ENCODE measurements at places on chromosomes 12 and 14.
A peak's percentile ranks its signal among the peaks of the same experiment; 100 is the strongest.

DNA sequence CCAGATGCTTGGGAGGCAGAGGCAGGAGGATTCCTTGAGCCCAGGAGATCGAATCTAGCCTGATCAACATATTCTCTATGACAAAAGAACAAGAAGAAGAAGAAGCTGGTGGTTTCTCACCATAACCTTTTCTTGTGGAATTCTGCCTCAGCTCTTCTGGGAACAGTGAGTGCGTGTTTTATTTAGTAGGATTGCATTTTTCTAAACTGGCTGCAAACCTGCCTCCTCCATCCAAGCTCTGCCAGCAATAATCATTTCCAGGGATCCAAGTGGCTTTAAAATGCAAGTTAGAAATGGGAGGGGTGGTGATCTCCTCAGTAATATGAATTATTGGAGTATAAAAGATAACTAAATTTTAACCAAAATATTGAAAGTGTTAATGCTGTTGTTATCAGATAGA lies 46.1 kb upstream of the MMP17 start:
- DNase-seq: no peak

DNA sequence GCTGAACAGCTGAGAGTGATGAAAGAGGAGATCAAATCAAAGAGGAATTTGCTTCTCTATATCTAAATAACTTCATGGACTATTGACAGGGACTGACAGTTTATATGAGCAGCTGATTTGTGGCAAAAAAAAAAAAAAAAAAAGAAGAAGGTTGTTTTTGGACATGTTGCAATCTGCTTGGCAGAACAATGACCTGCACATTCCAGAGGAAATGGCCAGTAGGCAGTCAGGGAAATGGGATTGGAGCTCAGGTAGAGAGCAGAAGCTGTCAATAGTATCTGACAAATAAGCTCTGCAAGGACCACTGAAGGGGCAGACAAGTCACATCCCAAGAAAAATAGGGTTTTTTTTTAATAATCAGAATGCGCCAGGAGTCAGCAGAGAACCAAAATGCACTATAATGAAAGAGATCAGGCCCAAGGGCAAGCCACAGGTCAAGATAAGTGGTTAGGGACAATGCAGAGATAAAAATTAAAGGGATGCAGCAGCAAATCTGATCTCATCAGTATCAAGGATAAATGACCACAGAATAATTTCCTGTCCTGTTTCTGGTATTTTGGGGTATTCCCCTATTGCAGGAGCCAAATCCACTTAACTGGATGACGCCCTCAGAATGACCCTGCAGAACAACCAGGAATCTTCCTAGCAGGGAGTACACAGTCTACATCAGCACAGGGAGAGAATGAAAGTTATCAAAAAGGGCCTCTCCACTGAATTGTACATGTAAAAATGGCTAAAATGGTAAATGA lies 22.6 kb upstream of the DUSP16 start:
- DNase-seq: no peak

GRCh38 chr12:3135522-3136461 lies 58.6 kb downstream of the TSPAN9 start:
- peak; percentile 72 for DNase-seq

- DNase-seq: no peak
Observed at GRCh38 chr12:70644861-70645260, 7.6 kb upstream of the PTPRB start.

DNA sequence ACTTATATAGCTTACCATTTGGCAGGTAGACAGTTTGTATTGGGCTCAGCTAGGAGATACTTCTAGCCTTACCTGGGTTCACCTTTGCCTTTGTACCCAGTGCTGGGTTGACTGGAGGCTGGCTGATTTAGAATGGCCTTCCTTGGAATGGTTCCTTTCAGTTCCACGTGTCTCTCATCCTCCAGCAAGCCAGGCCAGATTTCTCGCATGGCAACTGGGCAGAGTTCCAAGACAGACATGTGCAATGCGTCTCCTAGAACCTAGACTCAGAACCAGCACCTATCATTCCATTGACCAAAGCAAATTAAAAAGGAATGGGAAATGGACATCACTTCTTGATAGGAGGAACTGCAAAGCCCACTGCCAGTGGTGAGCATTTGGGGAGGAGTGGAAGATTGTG lies 79.1 kb upstream of the BDKRB2 start:
- no peak for DNase-seq

- DNase-seq: no peak
Observed at GRCh38 chr12:11965258-11965910, 105.4 kb upstream of the BCL2L14 start.

DNA sequence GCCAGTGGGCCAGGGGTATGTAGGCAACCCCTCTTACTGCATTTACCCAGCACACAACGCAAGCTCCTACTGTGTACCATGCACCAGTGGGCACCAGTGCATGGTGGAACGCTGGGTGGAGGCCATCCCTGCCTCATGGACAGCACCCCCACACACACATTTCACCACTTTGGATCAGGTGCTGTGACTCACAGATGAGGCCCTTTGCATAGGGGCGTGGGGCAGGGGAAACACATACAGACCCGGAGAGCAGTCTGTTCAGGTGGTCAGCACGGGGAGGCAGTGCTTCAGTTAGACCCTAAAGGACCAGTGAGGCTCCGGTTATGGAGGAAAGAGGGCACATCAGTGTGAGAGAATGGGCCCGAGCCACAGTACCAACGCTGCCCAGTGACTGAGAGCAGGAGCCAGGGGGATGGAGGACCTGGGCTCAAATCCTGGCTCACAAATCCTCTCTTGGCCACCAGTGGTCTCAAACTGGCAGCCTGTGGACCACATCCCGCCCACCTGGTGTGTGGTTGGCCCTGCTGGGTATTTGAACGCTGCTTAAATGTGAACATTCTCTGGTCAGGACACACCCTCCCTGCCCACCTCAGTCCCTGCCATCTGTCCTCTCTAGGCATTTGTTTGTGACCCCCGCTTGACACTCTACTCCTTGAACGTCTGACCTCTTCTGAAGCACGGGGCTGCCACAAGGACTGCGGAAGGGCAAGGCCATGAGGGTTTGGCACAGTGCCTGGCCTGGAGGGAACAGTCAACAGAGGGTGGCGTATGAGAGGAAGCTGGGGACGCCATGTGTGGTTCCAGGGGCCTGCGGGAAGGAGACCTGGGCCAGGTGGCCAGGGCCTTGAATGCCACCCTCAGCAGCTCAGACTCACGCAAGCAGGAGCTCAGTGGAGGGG lies 46.7 kb downstream of the FAM222A start:
- DNase-seq: no peak

GRCh38 chr12:3732901-3733300 lies 20.0 kb downstream of the CRACR2A start:
- no peak for DNase-seq

GRCh38 chr14:49294621-49295148 lies 291.5 kb downstream of the RPS29 start:
- DNase-seq: no peak

- no peak for DNase-seq
Observed at GRCh38 chr14:36281309-36281708, 39.1 kb downstream of the MBIP start.

GRCh38 chr12:98595243-98595988 lies 1.9 kb downstream of the SLC25A3 start:
- no peak for DNase-seq

DNA sequence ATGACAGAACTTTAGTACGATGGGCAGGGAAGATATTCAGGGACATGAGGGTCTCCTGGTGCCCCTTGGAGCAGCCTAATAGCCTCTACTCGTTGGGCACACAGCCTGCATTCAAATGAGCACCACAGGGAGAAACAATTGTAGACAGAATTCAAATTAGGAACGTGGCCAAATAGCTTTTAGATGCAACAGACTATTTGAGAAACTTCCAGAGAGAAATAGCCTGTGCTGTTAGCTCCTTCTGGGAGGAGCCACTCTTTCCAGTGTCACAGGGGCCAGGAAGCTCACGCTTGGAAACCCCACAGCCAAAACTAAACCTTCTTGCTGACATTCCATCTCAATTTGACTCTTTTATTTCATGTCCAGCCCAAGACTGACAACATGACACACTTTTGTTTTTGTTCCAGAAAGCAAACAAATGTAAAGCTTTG lies 114.5 kb downstream of the RPAP3 start:
- no peak for DNase-seq

GRCh38 chr14:58631732-58632131 lies 6.0 kb upstream of the DACT1 start:
- DNase-seq: no peak

DNA sequence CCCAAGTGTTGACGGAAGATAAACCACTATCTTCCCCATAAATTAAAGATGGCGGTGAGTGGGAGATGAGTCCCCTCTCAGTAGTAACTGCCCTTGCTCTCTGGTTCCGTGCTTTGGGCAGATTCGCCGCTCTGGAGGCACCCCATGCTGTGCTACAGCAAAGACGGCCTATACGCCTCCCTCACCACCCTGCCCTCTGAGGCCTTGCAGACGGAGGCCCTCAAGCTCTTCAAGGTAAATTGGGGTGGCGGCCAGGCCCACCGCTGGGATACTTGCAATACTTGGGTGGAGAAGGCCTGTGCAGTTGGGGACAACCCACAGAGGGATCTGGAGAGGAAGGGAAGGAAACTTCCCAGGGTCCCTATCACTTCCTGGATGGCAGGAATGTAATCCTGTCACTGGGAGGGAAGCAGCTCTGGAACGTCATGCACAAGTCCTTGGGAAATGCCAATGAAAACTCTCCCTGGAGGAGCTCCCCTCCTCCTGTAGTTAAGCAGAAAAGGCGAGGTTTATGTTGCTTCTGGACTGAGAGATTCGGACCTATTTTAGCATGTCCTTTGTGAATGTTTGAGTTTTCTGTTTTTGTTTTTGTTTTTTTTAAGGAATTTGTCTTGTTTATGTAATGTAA lies 22.8 kb downstream of the PIGH start:
- no peak for DNase-seq

DNA sequence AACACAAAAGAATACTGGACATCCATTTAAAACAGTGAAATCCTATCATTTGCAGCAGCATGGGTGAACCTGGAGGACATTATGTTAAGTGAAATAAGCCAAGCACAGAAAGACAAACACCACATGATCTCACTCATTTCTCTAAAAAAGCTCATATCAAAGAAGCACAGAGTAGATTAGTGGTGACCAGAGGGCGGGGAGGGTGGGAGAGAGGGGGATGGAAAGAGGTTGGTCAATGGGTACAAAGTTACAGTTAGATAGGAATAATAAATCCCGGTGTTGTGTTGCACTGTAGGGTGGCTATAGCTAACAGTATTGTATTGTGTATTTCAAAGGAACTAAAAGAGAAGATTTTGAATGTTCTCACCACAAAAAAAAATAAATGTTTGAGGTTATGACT lies 52.4 kb downstream of the DUSP6 start:
- DNase-seq: no peak

GRCh38 chr12:93621986-93622385 lies 49.5 kb downstream of the SOCS2 start:
- DNase-seq: no peak

DNA sequence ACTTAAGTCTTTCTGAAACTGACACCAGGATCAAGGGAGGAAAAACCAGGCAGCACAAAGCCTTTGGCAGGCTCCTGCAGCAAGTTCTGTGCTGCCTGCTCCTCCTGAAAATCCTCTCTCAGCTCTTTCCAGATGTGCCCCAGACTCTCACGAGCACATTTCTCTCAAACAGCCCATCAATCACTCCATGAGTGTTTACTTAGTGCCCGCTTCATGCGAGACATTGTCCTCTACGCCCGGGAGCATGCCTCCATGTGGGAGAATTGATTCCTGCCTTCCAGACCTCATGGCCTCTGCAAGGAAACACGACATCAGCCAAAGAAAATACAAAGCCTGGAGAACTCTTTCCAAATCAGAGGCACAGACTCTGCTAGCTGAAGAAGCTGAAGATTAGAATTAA lies 46.5 kb upstream of the TSPAN11 start:
- no peak for DNase-seq

- no peak for DNase-seq
Observed at GRCh38 chr14:100239211-100239839, 381 bp downstream of the YY1 start.

DNA sequence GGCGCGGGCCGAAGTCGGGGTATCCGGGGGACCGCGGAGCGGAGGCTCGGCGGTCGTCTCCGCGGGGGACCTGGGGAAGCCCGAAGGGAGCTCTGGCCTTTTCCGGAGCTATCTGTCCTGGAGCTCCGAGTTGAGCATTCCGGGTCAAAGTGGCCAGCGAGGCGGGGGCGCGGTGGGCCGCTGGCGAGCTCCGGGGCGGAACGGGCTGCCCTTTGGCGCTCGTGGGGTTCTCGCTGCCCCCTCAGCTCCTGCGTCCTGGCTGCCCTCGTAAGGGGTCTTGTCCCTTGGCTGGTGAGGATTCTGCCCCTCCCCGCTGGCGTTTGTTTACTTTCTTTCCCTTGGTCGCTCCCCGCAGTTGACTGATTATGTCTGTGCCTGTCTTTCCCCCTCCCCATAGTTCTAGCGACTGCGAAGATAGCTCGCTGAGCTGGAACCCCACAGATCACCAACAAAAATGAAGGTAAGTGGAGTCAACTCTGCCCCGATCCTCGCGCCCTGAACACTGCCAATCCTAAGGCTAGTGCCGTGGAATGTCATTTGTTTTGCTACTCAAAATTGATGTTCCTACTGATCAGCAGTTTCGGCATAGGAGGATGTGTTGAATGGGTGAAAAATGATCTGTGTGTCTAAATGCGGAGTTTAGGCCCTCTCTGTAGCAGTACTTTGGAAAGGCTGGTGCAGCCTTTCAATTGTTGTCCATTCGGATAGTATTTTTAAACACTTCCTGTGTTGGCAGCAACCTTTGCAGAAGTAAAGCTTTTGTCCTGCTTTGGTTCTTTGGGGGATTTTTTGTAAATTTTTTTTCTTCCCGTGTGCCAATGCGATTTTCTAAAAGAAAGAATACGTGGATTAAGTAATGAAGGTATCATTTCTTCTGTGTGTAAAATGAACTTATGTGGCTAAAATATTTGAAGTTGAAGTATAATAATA lies 1.3 kb downstream of the ARID4A start:
- DNase-seq: no peak

DNA sequence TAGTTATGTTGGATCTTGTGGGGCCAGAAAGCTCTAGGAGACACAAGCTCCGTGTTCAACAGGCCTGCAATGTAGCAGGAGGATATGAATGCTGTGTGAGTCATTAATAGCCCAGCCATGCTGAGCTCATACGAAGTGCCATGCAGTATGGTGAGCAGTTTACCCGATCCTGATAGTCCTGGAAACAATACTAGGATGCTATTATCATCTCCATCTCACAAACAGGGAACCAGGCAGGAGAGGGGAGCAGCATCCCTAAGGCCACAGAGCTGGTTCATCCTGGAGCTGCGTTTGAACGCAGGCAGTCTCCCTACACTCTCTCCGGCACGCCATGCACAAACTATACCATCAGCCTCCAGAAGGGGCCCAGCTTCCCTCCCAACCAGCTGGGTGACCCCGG lies 20.5 kb downstream of the TTC7B start:
- DNase-seq: peak; percentile 59

- no peak for DNase-seq
Observed at GRCh38 chr12:104507672-104508071, 50.9 kb downstream of the CHST11 start.

Measured in HFF-Myc (cell line).